ENCODE measurements at places on chromosomes 16 and 17.
A peak's percentile ranks its signal among the peaks of the same experiment; 100 is the strongest.

GRCh38 chr16:8751481-8752311 lies 45.7 kb downstream of the TMEM186 start:
- no peak for DNase-seq

GRCh38 chr17:70295329-70295728 lies 126.0 kb downstream of the KCNJ2 start:
- no peak for DNase-seq

GRCh38 chr16:71250461-71251235 lies 20.1 kb upstream of the HYDIN start:
- DNase-seq = no peak

GRCh38 chr17:7882068-7882467 lies 6.5 kb upstream of the CHD3 start:
- no peak for DNase-seq

DNA sequence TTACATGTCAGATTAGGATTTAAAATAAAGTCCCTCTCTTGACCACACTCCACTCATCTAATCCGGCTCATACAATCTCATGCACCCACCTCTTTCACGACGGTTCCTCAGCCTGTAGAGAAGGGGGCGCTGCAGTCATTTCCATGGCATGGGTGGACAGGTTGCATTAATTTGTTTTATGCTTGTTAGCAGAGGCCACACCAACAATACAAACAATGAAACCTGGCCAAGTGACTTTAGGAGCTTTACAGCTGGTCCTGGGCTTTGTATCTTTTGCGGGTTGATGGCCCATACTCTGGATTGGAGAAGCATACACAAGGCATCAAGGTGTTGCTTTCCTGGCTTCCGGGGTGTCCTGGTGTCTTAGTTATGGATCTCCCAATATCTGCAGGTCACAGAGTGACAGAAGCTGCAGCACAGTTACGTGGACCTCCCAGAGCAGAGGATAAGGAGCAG lies 9.7 kb upstream of the SNF8 start:
- DNase-seq = peak; percentile 70

DNA sequence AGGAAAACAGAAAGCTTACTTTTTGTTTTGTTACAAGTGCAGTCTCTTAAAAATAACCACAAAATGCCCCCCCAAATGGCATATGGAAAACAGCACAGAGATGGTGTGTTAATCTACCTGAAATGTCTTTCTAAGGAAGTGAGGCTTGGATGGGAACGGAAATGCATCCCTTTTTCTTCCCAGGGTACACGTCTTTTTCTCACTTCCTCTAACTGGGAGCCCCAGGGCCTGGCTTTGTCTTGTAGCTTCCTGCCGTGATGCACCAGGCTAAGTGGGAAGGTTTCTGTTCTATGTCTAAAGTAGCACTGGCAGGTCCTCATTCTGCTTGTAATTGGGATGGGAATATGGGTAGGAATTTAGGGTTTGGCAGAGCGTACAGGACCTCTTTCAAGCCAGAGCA lies 52.5 kb upstream of the CACNG3 start:
- no peak for DNase-seq

DNA sequence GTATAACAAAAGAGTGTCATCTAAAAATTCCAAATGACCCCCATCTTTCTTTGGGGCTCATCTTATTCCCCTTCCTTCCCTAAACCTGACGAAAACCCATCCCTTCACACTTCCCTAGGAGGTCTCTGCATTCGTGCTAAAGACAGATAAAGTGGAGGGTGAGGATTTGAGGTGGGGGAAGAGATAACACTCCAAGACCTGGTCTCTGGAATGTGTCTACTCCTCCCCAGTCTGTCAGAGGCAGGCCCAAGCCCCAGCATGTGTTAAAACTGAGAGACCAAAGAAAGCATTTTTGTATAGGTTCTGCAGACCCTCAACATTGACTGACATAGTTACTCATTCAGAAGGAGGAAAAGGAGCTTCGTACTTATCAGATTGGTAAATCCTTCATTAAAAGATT lies 11.0 kb upstream of the LHX1 start:
- DNase-seq = no peak

GRCh38 chr16:24997665-24998064 lies 17.5 kb downstream of the ARHGAP17 start:
- no peak for DNase-seq

DNA sequence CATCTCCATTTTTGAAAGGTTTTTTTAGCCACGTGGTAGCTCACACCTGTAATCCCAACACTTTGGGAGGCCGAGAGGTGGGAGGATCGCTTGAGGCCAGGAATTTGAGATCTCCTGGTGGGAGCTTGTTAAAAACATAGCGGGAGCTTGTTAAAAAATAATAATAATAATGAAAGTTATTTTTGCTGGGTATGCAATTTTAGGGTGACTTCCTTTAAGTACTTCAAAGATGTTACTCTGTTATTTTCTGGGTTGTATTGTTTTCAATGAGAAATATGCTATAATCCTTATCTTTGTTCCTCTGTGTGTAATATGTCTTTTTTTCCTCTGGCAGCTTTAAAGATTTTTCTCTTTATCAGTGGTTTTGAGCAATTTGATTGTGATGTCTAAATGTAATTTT lies 48.1 kb downstream of the NLK start:
- DNase-seq = no peak

DNA sequence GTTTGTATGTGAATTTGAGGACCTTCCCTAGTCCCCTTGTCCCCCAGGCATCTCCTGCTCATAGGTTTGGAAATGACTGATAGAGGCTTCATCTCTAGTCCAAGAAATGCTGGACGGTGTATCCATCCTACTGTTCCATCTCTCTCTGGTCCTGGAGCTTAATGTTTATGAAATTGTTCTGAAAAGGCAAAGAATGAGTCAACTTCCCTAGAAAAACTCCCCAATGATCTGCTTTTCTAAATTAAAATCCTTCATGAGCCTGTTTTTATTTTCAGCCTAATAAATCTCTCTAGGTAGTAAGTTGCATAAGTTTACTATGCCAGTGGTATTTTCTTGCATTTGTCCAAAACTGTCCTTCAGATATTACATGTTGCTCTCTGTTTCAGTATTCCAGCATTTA lies 2.1 kb upstream of the IGSF6 start:
- no peak for DNase-seq

- DNase-seq = no peak
Observed at GRCh38 chr17:72658675-72659074, 433.8 kb downstream of the SLC39A11 start.

DNA sequence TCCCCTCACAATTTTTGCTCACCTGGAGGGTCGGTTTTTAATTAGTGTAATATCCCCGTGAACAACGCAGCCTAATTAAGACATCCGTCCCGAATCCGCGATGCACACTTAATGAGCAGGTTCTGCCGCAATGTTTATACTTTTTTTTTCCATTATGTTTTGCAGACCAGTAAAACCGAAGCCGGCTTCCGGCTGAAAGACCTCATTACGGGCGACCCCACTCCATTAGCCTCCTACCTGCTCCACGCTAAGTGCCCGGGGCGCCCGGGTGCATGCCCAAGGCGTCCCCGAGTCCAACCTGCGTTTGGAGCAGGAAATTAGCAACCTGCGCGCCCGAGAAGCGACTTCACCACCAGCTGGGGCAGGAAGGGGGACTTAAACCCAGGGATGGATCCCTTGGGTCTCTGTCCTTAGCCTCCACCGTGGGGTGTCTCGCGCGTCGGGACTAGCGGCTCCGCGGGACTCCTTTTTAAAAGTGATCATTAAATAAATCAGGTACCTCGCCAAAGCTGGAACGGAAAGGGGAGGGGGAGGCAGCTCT lies 1.7 kb downstream of the RBFOX3 start:
- DNase-seq = no peak

DNA sequence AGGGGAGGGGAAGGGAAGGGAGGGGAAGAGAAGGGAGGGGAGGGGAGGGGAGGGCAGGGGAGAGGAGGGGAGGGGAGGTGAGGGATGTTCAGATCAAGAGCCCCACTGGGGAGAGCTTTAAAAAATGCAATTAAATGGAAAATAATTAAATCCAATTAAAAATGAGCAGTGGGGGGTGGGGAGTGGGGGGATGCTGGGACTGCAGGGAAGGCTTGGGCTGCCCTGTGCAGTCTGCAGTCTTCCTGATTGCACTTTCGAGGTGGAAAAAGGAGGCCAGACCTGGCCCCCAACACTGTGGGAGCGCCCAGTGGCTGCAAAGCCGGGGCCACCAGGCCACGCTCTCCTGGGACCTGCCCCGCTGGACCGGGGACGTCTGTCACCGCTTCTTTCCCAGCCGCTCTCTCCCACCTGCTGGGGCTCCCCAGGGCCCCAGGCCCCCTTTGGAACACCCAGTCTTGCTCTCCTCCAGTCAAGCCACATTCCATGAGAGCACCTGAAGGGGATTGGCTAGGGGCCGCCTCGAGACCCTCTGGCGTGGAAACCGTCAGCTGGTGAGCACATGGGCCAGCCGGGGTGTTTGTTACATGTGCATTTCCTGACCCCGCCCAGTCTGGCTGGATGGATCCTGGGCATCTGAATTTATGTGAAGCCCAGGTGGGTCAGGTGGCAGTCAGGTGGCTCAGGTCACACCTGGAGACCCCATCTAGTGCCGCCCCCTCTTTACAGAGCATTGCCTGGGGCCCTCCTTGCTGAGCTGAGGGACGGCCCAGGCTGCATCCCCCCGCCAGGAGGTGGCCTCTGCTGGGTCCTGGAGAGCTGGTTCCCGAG lies 37.6 kb upstream of the CBFA2T3 start:
- DNase-seq = no peak
